Daoy (cell line): ENCODE measurements at places on chromosomes 5 and 9.

GRCh38 chr9:82192211-82192610 lies 203.6 kb downstream of the SPATA31D1 start:
- DNase-seq = no peak

DNA sequence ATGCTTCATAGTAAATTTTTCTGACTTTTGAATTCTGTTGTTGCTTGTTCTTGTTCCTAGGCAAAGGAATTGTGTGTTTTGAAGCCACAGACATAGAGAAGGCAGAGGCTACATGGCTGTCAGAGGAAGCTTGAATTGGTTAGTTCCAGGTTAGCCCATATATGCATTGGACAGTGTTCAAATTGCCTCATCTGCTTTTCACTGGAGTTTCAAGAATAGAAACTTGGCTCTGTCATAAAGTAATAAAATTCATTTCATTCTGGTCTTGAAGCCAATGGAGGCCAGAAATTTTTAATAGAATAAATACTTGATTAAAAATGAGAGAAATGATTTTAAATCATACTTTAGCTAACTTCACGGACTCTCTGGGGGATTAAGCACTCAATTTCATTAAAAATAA lies 178.0 kb downstream of the YIPF5 start:
- no peak for DNase-seq

GRCh38 chr9:112048924-112049691 lies 126.0 kb downstream of the SUSD1 start:
- DNase-seq = peak; percentile 89

DNA sequence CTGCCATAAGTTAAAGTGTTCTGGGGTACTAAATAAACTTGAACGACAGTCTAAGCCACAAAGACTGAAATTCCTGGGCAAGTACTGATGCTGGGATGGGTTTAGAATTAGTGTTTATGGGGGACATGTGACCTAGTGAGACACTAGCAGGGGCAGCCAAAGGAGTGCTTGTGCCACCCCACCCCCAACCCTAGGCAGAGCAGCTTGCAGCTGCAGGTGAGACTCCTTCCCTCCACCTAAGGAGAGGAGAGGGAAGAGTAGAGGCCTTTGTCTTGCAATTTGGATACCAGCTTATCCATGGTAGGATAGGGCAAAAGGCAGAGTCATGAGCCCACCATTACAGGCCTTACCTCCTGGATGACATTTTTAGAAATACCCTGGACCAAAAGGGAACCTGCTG lies 28.7 kb upstream of the PDE4D start:
- DNase-seq = no peak

DNA sequence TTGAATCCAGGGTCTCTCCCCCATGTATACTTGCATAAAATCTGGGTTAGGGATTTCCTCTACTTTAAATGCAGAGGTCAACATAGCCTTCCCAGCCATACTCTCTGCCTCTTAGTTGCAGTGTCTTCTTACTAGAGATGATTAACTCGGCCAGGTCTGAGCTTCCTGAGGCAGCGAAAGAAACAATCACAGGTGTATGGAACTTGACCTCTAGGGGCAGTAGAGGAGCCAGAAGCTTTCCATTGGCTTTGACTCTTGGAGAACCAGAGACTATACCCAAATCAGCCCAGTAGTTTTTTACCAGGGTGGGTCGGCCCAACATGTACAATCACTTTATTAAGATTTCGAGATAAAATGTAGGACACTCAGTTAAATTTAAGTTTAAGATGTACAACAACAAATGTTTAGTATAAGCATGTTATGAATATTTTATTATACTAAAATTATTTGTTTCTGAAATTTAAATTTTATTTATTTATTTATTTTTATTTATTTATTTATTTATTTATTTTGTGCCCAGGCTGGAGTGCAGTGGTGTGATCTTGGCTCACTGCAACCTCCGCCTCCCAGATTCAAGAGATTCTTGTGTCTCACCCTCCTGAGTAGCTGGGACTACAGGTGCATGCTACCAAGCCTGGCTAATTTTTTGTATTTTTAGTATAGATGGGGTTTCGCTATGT lies 48.0 kb upstream of the DMRT3 start:
- DNase-seq = peak; percentile 47

DNA sequence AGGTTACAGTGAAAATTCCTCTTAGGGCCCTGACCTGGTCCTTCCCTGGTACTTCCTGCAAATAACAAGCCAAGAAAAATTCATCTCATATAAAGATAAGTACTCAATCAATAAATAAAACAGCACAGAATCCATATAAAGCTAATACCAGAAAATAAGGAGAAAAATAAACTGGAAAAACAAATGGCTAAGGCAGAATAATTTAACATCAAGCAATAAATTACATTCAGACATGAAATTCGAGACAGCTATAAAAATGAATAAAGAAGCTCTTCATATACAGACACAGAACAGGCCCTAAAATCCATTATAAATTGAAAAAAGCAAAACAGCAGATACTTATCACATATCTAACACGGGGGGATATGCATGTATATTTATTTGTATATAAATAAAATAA lies 99.2 kb downstream of the DTWD2 start:
- DNase-seq = no peak

DNA sequence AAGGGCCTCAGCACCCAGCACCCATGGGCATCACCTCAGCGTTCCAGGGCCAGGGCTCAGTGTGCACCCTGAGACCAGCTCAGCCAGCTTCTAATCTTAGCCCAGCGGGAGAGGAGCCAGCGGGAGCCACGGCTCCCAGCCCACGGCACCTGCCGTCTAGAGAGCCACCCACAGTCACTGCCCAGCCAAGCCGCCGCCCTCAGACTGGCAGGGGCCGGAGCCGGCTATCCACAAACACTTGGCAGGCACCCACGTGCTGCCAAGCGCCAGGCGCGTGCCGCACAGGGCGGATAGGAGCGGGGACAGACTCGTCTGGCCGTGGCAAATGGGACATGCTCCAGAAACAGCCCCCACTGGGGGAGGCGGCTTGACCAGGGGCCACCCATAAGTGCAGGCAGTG lies 18.6 kb downstream of the BRD3 start:
- no peak for DNase-seq

DNA sequence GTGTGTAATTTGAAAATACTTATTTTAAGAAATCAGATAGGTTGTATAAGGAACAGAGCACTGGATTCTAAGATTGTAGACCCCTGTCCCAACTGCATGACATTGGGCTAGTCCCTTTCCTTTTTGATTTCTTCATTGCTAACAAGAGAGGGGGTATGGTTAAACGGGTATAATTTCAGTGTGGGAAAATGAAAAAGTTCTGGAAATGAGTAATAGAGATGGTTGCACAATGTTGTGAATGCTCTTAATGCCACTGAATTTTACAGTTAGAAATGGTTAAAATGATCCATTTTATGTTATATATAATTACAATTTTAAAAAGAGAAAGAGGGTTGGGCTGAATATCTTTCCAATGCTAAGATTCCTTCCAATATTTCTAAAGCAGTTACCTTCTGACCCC lies 103.3 kb upstream of the LHFPL2 start:
- DNase-seq = no peak

GRCh38 chr9:18442629-18443491 lies 31.1 kb upstream of the ADAMTSL1 start:
- peak; percentile 65 for DNase-seq

GRCh38 chr9:5263351-5264218 lies 32.4 kb downstream of the INSL4 start:
- peak; percentile 35 for DNase-seq

DNA sequence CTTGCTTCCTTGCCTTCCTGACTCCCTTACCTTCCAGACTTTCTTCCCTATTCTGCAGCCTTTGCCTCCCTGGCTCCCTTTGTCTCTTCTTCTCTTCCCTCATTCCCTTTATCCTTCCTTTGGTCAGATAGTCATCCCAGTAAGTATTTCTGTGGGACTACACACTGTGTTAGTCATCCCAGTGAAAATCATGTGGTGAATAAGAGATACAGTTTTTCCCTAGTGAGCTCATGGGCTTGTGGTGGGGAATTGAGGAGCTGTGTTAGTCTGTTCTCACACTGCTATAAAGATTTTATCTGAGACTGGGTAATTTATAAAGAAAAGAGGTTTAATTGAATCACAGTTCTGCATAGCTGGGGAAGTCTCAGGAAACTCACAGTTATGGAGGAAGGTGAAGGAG lies 109.8 kb upstream of the EDIL3 start:
- peak; percentile 88 for DNase-seq

DNA sequence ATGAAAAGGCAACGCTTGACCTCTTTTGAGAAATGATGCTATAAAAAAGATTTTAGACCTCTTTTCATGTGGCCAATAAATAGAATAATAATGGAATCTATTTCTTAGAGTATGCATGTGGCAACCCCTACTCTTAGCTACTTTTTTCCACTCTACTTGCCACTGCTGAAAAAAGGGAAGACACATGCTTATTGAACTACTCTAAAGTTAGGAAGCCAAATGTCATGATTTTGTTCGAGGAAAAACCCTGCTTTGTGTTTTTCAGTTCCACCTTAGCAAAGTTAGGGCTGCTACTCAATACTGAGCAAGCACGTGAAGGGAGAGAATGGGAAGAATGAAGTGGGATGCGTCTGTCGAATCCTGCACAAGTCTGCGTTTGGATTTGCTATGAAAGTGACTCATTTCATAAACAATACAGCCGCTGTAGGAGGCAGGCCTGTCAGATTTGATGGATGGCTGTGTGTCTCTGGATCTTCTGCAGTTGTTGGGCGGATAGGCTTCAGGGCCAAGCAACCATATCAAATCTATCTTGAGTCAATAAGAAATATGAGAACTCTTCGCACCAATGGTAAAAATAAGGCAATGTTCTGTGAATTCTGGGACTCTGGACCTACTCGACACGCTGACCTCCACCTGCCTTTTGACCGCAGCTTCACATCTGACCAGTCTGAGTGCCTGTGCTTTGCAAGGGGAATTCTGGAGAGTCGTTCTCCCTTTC lies 333.6 kb downstream of the PIK3R1 start:
- DNase-seq = peak; percentile 83

DNA sequence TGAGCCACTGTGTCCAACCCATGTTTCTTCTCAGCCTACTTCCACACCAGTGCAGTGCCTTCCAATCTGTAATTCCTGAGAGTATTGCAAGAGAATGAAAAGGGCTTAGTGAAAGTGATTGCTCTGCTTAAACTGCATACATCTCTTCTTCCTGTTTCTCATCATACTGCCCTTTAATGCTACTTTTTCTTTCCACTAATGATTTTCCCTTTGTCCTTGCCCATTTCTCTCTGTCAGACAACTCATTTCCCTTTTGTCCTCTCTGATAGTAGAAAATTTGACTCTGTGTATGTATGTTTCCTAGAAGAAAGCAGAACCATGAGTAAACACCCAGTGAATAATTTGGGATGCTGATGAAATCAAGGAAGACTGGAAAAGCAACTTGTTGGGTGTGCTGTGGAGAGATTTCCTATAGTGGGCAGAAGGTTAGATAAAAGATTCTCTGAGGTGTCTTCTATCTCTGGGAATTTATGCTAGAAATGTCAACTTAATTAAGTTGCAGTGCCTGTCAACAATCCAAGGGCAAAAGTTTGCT lies 102.2 kb upstream of the CHD1 start:
- no peak for DNase-seq

DNA sequence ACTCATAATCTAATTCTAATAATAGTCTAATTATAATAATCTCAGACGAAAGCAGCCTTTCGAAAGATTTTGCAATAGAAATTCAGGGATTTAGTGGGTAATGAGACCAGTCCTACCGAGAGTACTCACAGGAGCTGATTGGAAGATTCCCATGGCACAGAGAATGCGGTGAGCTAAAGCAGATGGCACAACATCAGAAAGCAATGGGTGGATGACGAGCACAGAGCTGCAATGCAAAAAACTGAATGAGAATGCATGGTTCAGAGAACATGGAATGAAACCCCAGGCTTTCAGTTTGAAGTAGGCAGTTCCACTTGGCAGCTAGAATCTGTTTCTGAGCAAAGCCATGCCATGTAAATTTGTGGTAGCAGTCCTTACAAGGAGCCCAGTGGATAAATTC lies 78.2 kb upstream of the SPINK5 start:
- DNase-seq = no peak

GRCh38 chr5:160075073-160075472 lies 44.2 kb downstream of the PWWP2A start:
- DNase-seq = no peak

DNA sequence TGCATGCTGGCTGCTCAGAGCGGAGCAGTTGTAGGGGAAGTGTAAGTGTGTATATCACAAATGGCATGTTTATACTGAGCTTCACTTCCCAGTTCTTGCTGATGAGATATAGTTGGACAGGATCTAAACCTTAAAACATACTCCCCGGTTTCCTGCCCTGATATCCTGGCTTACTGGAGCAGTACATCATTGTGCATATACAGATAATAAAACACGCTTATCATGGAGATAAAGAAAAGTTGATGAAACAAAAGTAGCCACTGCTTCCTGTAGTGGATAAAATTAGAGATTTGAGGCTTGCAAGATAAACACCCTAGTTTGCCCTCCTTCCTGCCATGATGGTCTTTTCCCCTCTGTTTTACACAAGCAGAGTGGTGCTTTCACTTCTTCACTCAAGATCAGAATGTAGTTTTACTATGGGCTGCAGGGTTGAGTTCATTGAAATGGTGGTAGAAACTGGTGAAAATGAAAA lies 15.0 kb downstream of the NPR3 start:
- DNase-seq = no peak

DNA sequence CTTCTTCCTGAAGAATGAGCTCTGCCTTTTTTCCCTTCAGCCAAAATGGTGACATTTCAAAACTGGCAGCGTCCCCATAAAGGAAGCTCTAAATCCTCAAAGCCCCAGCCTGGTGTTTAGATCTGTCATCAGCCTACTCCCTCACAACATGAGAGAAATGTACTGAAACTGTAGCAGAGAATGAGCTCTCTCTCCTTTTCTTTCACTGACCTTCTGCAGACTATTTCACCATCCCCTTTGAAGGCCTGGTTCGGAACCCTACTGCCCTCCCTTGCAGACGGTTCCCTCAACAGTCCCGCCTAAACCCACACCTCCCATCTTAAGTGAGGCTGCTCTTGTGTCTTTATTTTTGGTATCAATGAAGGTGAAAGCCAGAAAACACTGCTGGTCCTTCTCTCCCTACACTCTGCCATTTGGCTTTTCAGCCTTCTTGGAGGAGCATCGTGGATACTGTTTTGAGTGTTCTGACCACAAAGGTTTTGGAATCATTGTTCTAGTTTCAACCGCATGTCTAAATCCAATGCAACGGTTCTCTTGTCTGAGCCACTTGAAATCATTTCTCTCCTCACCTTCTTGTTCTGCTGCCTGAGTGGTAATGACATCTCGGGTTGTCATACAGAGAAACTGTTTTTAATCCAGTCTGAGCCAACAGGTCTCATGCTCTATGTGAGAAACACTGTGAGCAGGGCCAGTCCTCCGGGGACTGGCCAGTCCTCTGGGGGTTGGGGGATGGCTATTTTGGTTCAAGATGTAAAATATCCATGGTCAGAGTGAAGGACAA lies 39.0 kb downstream of the ITK start:
- no peak for DNase-seq

- DNase-seq = no peak
These were observed 79.9 kb upstream of the APC start for GRCh38 chr5:112657804-112658203.

- DNase-seq = peak; percentile 46
These were observed 324.7 kb downstream of the TLE4 start for GRCh38 chr9:79896390-79896980.
